Osteoblast (primary cell): ENCODE measurements at places on chromosomes 3 and 15.

DNA sequence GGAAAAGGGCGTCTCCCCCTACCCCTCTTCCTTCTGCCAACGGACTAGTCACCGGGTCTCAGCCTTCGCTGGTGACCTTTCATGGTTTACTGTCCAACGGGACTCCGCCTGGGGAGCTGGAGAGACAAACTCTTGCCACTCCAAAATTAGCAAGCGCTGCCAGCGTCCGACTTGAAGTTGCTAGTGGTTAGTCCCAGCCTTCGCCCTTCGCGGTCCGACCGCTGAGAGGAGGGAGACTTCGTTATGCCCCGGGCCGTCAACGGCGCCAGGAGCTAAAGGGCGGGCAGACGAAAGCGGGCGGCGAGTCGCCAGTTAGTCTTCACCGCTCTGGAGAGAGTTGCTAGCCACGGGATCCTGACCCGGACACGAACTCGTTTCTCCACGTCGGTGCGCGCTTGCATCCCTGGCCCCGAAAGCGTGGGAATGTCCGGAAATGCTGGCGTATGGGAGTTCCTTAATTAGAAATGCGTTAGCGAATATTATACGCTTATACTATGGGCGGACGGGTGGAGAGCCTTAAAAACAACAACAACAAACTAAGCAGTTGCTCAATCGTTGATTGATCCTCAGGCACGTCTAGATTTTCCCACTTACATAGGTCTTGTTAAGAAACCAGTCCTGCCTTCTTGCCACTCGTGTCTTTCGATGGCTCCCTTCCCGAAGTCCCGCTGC, 716 bp downstream of the SMC4 start:
- peak; percentile 60 for DNase-seq

- no peak for DNase-seq
Observed at GRCh38 chr3:117887901-117888300, 1146.7 kb downstream of the IGSF11 start.

- no peak for DNase-seq
Observed at GRCh38 chr3:16369276-16369675, 104.3 kb downstream of the OXNAD1 start.

GRCh38 chr3:40258064-40258463, 51.4 kb upstream of the EIF1B start:
- DNase-seq = no peak

DNA sequence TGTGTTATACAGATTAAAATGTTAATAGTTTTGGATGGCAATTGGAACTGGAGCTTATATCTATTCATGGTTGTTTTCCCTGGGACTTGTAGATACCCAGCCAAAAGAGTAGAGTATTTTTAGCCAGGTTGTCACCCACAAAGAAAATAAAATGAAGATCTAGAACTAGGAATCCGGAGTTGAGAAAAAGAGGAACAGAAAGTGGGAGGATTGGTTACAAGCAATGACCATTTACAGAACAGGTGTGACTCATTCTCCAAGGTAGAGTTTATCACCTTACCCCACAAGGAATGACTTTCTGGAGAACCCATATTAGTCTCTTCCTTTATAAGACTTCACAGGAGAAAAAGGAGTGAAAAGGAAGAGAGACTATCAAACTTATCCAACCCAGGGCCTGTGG, 99.8 kb downstream of the TMEM108 start:
- DNase-seq = no peak

- DNase-seq = no peak
Observed at GRCh38 chr3:60594025-60594424, 657.2 kb downstream of the FHIT start.

GRCh38 chr15:70486012-70486411, 277.3 kb downstream of the UACA start:
- DNase-seq = no peak

DNA sequence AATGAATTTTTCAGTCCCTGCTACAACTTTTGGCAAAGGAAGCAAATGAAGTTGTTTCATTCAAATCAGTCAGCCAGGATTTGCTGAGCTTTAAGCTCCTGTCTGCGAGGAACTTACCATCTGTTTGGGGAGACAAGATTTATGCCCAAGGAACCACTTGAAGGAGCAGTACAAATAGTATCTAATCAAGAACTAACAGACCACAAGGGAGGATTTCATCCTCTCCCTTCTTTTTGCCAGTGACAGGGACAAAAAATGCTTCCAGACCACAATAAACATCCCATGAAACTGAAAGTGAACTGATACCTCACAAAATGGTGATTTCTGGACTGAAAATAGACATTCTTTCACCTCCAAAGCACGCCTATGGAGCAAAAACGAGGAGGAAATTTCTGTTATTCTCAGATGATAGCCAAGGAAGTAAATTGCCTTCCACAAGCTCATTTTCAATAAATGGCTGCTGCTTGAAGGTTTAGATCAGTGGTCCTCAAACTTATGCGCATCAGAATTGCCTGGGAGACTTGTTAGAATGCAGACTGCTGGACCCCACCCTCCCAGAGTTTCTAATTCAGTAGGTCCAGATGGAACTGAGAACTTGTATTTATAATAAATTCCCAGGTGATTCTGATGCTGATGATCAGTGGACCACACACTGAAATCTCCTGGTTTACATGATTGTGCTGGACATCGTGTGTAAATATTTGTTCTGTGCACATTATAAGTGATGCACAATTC, 202.4 kb upstream of the GADL1 start:
- DNase-seq = no peak

DNA sequence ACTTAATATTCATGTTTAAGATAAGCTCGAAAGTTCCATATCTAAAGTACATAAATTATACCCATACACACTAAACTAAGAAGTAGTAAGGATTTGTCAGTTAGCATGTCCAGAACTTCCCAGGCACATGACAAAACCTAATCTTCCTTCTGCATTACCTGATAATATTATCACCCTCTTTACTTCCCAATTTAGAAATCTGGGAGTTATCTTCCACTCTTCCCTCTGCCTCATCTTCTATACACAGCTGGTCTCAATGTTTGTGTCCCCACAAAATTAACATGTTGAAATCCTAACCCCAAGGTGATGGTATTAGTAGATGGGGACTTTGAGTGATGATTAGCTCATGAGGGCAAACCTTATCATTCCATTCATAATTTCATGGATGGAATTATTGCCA, 15.3 kb downstream of the GABPB1 start:
- no peak for DNase-seq

DNA sequence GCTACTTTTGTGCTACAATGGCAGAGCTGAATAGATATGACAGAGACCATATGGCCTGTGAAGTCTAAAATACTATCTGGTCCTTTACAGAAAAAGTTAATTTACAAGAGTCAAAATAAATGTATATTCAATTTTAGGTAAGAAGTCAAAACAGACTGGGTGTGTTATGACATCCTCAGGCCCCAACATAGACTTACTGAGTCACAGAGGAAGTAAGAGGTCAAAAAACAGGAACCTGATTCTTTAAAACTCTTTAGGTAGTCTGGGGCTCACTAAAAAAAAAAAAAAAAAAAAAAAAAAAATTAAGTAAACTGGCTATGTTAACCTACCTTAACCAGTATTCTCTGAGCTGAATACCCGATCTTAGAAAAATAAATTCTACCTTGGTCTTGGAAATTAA, 13.1 kb downstream of the DNAAF4 start:
- DNase-seq = no peak

- no peak for DNase-seq
Observed at GRCh38 chr15:58297639-58298038, 134.2 kb upstream of the LIPC start.

DNA sequence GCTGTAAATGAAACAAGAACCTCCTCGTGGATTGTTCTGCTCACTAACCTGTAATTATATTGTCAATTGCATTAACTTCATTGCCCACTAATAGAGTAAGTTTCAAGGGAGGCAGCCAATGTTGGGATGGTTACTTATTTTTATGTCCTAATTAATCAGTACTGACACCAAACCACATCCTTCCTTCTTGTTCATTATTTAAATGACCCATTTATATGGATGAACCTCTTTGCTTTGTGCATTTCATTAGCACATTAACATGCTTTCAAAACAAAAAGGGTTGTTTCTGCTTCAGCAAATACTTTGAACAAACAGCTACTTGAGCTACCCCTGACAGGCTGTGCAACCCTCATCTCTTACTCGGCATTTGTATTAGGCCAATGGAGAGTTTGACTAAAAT, 374.2 kb downstream of the MECOM start:
- DNase-seq = no peak

GRCh38 chr3:196662033-196662432, 22.5 kb downstream of the NRROS start:
- peak; percentile 8 for DNase-seq

DNA sequence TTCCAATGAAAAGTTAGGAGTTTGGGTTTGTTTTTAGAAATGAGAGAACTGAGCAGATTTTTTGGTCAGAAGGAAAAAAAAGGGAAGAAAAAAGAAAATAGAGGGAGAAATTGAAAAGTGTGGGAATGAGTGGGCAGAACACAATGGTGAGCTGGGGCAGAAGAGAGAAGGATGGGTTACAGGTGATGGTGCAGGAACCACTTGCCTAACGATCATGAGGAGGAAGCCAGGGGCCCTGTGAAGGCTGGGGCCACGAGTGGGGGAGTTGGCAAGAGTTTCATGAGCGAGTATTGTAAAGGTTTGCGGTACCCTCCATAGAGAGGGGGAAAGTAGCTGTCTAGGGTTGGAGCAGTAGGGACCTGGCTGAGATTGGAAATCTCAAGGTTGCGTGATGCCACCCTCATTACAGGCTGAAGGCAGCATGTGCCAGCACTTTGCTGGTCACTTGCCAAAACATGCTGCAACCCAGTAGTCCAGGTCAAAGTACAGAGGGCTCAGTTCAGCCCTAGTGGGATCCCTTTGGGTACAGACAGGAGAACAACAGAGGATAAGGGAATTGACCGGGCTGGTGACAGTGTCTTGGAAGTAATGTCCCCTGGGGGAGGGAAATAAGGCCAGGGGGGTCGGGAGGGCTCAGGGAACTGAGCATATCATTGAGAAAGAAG, 6.6 kb downstream of the IVD start:
- DNase-seq = peak; percentile 25

GRCh38 chr3:45509038-45509767, 85.3 kb upstream of the LIMD1 start:
- peak; percentile 85 for DNase-seq

DNA sequence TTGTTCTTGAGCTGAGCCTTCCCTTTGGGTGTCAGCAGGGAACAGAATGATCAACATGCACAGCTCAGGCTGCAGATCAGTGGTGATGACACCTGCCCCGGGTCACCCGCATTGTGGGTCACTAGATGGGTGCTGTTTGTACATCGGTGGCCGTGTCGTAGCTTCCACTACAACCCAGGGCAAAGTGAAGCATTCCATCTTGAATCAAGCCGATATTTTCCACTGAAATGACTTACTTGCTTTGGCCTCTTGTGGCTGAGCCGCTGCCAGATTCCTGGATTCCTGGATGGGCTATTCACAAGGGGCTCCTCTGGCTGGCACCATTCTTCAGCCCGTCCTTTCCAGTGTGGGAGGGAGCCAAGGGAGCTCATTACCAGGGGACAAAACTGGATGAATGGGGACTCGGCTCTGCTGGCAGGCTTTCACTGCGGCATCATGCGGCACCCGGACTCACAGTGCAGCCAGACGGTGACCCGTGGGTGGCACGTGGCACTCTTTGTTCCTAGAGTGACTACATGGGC, 65.6 kb downstream of the SLCO3A1 start:
- DNase-seq = peak; percentile 55

DNA sequence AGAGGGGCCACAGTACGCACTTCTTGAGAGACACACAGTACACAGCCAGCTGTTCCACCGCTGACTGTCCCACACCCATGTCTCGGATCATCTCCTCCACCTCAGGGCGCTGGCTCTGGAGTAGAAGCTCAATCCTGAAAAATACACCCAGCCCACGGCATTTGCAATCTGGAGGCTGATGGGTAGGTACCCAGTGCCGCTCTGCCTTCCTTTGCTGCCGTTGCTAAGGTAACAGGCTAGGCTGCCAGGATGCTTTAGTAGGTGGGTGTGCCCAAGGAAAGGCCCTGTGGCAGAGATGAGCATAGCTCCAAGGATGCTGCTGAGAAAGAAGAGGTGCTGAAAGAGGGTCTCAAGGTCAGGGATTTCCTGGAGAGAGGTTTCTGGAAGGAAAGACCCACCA, 14.6 kb downstream of the TRAIP start:
- peak; percentile 3 for DNase-seq

GRCh38 chr3:135756106-135756668, 209.3 kb upstream of the PPP2R3A start:
- no peak for DNase-seq

GRCh38 chr3:126578702-126579101, 20.0 kb upstream of the C3orf22 start:
- DNase-seq = peak; percentile 75

DNA sequence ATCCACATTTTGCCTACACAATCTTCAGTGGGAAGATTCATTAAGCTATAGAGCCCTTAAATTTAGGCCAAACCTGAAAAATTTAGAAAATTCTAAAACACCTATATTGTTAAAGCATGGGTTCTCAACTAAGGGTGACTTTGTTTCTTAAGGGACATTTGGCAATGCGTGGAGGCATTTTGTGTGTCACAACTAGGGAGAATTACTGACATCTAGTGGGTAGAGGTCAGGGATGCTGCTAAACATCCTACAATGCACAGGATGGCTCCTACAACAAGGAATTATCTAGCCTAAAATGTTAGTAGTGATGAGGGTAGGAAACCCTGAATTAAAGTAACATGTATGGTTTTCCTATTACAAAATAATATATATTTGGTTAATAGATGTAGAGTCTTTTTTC, 55.8 kb downstream of the TBC1D5 start:
- DNase-seq = no peak

GRCh38 chr3:161401389-161401788, 30.1 kb upstream of the SPTSSB start:
- DNase-seq = no peak
